ENCODE measurements at places on chromosomes 6 and 20. TPM values are rescaled to one million over a fixed set of nuclear protein-coding genes. Genes with fewer than 3 reads are reported as not detected.

The MEA1 gene
- total RNA-seq: 50.3 TPM

DNA sequence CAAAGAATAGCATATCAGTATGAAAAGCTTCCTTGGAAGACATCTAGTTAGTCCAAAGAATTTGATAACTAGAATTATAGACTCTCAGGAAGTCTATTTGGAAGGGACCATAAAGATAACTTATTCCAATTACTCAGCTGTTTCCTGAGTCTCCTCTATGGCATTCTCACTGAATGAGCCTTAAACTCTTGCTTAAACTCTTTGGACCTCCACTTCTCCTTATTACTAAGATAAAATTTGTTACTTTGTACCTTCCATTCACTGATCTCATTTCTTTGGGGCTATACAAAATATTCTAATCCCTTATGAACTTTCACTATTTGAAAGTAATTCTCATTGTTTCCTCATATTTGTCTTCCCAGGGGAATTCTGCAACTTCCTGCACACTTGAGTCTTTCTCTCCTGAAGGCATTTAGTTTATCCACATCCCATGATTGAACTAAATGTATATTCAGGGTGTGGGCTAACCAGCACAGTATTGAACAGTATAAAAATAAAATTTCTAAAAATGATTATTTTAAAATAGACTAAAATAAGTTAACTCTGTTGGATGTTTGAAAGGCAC lies 67.1 kb upstream of the NOTCH4 start:
- DNase-seq: no peak

The FGD2 gene
- 11.1 TPM for total RNA-seq

GRCh38 chr6:122853259-122853995 lies 64.4 kb downstream of the SMPDL3A start:
- no peak for DNase-seq

DNA sequence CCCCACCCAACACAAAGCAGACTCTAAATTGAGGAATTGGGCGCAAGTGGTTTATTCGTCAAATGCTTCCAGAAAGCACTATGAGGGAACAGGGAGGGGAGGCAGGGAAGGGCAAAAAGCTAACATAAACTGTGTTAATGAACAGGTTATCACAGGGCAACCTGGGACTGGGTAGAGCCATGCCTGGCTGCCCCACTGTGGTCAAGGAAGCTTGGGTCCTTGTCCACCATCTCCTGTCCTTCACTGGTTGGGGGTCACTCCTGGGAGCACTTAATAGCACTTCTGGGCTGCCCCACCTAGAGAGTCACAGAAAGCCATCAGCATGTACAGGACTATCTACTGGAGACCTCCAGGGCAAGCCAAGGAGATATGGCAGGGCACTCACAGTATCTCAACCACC lies 102.3 kb downstream of the LINC00237 start:
- no peak for DNase-seq

DNA sequence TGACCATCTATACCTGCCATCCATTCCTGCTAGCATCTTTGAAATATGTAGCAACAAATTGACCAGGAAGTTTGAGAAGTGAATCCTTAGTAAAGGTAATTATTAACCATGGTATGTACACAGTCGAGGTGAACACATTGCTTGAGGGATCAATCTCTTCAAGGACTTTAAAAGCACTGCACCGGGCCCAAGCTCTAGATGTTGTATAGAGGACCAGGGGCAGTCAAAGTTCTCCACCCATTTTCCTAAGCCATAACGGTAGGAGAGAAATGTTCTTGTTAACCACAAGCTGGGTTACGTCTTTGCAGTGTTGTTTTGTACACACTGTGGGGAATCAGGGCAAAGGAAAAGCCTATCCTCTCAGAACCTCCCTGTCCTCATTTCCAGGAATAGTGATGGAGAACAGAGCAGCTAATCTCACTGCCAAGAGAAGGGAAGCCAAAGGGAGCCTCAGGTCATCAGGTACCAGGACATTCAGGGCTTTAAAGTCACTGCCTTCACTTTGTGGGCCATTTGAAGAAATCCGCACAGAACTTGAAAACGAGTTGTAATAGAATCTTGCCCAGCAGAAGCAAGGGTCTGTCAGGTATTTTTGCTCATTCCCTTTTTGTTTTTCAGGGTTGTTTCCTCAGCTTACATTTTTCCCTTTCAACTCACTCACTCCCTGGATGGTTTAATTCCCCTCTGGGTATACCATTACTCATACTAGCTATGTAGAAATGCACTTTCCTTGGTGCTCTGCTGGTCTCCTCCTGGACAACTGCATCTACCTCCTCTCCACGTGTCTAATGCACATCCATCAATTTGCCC lies 5.3 kb upstream of the PM20D2 start:
- DNase-seq: no peak

GRCh38 chr20:50409495-50409894 lies 100.7 kb upstream of the PTPN1 start:
- DNase-seq: no peak

- DNase-seq: no peak
Measured at GRCh38 chr6:10297832-10298231, 117.0 kb downstream of the TFAP2A start.

The ISM1 gene
- total RNA-seq: 1.3 TPM

DNA sequence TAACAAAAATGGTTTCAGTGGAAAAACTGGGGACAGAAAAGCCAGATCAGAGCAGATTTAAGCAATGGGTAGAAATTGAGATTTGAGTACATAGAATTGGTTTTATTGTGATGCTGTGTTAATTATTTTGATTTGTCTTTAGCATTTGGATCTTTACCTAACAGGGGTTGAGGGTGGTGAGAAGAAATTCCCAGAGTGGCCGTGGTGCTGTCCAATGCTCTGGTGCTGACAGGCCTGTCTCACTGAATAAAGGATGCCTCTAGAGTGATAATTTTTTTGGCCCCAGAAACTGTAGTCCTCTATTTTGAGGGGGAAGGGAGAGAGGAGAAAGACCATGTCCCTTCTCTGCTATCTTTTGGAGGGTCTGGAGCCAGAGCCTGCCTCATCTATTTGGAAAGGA lies 79.1 kb downstream of the LYRM2 start:
- DNase-seq: no peak

The RBM24 gene
- 8.7 TPM for total RNA-seq

The ANKRD6 gene
- 39.9 TPM for total RNA-seq

- DNase-seq: peak; percentile 77
Measured at GRCh38 chr6:12060780-12061609, 48.9 kb downstream of the HIVEP1 start.

The C6orf141 gene
- total RNA-seq: 0.61 TPM

DNA sequence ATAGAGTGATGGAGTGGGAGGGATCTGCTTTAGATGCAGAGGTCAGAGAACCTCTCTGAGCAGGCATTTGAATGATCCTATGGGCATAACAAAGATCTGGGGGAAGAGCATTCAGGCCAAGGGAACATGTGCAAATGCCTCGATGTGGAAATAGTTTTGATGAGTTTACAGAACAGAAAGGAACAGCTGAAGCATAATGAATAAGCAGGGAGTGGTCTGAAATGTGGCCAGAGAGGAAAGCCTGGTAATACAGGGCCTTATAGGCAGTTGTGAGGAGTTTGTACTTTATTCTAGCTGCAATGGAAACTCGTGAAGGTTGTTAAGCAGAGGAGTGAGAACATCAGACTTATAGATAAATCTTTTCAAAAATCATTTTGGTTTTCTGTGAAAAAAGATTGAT lies 33.0 kb upstream of the ME1 start:
- DNase-seq: no peak

DNA sequence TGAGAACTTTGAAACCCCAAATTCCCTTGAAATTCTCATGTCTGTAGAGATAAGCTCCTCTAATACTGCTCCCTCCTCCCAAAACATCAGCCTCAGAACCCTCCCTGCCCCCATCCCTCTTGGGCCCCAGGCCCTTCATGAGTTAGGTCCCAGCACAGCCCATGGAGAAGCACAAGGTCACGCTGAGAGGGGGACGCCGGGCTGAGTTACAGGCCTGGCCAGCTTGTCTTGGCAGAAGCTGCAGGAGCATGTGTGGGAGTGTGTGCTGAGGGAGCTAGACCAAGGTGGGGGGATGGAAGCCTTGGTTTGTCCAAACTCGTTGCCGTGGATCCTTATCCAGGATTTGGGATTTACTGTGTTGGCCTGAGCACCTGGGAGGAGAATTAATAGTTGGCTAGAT lies 8.5 kb upstream of the PTCRA start:
- no peak for DNase-seq

DNA sequence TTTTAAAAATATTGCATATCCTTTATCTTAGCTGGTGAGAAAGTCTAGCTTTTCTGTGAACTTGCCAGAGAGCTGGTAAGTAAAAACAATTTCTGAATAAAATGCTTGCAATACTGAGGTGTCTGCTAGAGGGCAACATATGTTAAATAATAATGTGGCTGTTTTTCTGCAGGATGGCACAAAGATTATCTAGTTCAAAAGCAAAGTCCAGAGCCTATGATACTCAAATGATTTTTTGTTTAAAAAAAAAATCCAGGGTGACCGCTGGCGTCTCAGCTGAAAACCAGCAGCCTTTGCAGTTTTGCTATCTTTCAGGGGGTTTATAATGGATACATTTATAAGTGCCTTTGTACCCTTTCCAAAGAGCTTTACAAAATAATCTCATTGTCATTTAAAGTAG lies 194.9 kb downstream of the PHACTR1 start:
- DNase-seq: no peak

DNA sequence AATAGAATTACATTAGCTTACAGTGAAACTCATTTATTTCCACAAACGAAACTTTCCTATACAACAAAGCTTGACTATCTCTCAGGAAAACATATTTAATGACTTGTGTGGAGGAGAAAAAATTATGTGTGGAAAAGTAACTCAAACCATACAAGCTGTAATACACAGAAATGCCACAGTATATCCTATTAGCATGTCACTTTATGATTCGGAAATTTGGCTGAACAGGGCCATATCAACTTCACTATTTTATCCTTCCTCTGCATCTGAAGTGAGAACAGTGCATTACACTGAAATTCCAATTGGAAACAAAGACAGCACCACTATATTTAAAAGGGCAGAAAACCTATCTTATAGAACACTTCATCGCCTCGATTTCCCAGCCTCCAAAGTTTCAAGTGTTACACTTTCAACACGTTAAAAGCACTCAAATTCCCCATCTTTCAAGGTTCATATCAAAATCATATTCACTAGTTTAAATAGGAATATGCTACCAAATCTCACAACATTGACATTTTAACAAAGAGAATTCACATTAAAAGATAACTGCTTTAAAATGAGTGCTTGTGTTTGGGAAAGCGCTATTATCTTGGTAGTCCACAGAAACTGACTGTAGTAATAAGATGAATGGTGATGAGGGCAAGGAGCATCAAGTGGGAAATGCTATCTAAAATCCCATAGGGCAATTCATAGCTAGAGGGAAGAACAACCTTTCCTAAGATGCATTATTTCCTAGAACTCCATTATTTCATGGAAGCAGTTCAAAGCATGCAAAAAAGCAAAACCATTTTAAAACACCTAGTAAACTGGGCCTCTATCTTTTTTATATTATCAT lies 1.8 kb downstream of the REV3L start:
- no peak for DNase-seq

GRCh38 chr20:47272893-47273590 lies 83.5 kb downstream of the ZMYND8 start:
- DNase-seq: no peak

- DNase-seq: no peak
Measured at GRCh38 chr6:6856538-6857523, 250.9 kb upstream of the RREB1 start.

GRCh38 chr20:62266340-62266739 lies 28.0 kb downstream of the OSBPL2 start:
- DNase-seq: no peak

DNA sequence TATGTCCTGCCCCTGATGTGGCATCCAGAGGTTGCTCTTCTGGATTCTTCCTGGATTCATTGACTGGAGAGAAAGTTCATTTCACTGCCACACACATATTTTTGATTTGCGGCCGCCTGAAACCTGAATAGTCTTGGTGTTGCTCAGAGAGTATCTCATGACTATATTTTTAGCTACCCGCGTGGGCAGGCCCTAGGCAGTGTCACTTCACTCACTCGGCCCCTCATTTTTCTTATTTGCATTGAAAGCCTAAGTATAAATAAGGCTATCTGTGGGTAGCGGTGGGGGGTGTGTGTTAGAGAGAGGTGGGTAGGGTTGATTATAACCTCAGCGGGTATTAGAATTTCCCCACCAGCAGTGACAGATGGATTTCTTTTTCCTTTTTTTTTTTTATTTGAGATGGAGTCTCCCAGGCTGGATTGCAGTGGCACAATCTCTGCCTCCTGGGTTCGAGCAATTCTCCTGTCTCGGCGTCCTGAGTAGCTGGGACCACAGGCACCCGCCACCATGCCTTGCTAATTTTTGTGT lies 113.5 kb downstream of the JARID2 start:
- peak; percentile 34 for DNase-seq

The PPP1R11 gene
- total RNA-seq: 73.2 TPM

DNA sequence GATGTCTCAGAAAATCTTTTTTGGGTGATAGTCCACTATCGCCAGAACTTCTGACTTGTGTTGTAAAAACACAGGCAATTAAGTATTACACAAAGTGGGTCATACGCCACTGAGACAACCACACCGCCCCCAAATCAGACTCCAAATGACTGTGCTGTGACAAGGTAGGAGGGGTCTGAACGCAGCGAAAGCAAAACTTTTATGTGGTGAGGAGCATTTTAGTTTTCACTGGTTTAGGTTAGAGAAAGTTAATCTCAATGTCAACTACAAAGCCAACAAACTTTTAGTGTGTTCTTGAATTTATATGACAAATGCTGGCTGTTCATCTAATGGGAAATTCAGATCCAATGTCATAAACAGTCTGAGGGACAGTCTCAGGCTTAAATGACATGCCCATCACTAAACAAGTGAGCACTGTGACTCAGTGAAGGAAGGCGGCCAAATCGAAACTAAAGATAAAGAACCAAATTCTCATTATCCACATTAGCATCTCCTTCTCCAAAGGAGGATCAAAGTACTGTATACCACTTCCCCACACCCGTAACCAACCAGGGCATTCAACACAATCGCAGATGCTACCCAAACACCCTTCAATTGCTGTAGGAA lies 186.7 kb downstream of the GJA10 start:
- no peak for DNase-seq

The OR2H1 gene
- not detected for total RNA-seq

GRCh38 chr6:95515975-95516374 lies 61.4 kb upstream of the MANEA start:
- DNase-seq: no peak

Data from dorsolateral prefrontal cortex (tissue), 122 donors.